ENCODE measurements at places on chromosomes 2 and 18.

DNA sequence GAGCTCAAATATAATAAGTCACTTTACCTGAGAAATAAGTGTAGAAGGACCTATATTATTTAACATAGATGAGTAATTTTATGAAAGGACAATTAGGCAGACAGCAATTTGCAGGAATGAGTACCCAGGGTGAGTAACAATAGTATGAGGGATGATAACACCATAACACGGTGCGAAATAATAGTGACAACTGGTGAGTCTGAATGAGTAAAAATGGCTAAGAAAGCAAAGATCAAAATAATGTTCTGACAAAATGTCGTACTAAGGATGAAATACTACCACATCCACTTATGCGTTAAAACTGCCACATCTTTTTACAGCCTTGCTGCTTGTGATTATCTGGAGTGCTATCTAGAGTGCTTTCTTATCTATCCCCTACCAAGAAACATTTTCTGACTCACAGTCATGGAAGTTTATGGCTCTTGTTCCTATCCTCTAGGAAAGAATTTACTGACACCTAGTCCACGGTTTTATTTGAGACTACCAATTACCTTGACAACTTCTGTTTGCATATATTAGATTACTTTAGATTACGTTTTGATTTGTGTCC, 929.7 kb downstream of the LRP1B start:
- DNase-seq: no peak

DNA sequence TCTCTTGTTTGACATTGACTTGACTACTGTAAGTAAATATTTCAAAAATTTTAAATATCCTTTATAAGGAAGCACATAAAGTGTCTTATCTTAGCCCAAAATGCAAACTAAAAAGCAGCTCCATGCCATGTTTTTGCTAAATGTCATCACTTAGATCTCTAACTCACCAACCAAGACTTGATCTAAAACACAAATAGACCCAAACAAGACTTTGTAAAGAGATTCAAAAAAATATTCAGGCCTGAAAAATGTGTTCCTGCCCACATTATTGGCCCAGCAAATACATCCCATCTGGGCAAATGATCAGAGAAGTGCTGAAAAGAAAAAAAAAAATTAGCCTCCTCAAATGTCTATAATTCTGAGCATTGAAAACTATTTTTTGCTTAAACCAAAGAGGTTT, 187.6 kb downstream of the MREG start:
- no peak for DNase-seq

DNA sequence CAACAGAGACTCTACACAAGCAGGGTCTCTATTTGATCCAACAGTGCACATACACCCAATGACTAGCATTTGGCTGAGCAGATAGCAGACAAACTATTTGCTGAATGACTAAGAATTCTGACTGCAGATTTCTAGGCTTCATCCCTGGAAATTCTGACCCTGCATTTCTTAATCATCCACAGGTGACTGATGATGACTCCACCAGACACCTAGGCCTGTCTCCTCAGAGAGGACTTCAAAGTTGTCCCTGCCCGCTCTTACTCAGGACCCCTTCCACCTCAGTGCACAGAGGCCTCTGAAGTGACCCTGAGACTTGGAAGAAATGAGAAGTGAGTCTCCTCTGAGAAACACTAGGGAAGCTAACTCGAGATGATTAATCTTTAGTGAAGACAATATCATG, 51.3 kb downstream of the SEPTIN10 start:
- no peak for DNase-seq

GRCh38 chr2:240159251-240159839, 18.9 kb upstream of the OTOS start:
- DNase-seq: no peak

- no peak for DNase-seq
These were observed 6.9 kb upstream of the RND3 start for GRCh38 chr2:150494234-150494945.

- DNase-seq: no peak
These were observed at the start of gene GPBAR1 for GRCh38 chr2:218260742-218261422. GPBAR1 (plus strand) TSS chr2:218261015; CDS start chr2:218262725, 1,710 bp downstream.

GRCh38 chr18:74654638-74655037, 57.0 kb downstream of the ZNF407 start:
- DNase-seq: no peak

GRCh38 chr2:203059567-203060240, 45.0 kb downstream of the NBEAL1 start:
- no peak for DNase-seq

DNA sequence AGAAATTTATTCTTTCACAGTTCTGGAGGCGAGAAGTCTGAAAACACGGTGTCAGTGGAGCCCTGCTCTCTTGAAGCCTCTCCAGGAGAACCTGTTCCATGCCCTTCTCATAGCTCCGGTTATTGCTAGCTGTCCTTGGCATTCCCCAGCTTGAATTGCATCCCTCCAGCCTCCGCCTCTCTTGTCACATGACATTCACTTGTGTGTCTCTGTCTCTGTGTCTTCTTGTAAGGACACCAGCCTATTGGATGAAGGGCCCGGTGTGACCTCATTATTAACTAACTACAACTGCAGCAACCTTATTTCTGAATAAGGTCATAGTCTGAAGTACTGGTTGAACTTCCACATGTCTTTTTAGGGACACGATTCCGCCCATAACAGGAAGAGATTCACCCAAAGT, 4.5 kb upstream of the PRSS56 start:
- no peak for DNase-seq

DNA sequence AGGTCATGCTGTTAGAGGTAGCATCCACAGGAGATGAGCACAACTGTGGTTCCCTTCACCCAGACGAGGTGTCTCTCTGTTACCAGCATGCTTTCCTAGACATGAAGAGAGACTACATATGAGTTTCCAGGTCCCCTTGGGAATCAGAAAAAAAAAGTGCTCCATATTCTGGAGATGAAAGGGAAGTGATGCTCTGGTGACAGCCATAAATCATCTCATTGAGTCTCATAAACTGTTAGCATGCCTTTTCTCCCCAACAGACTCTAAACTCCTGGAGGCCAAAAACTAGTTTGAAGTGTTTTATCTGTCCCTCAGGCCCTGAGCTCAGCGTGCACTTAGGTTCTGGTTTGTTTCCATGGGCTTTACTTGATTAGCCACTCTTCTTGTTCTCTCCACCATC, 124.6 kb upstream of the CREB1 start:
- DNase-seq: no peak

GRCh38 chr2:141162314-141162713, 968.5 kb downstream of the LRP1B start:
- no peak for DNase-seq

- no peak for DNase-seq
These were observed 108.9 kb downstream of the NEDD4L start for GRCh38 chr18:58152891-58153290.

DNA sequence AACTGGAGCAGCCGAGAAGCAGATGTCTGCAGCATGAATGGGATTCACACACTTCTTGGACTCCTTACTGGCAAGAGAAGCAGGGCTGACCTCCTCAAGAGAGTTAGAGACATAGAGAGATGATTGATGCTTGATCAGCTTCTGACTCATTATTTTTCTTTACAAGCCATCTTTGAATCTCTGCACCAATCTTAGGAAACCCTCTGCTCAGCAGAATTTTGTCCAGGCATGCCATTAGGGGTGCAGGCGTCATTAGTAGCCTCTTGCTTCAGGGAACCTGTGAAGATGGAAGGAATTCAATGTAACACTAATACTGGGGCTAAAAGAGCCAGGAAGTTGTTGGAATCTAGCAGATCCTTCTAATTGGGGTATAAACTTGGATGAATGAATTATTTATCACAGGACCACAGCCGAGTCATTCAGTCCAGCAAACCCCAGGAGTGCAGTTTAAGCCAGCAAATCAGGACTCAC, 151.8 kb downstream of the MGAT5 start:
- no peak for DNase-seq

- DNase-seq: no peak
These were observed 14.8 kb upstream of the SRBD1 start for GRCh38 chr2:45625824-45626223.

GRCh38 chr2:239369631-239370161, 31.1 kb downstream of the HDAC4 start:
- no peak for DNase-seq

GRCh38 chr2:130795431-130795830, 40.1 kb downstream of the AMER3 start:
- DNase-seq: no peak
